Right hindlimb (tissue), 1 donor: ENCODE measurements at places on chromosomes 6 and 20.

- no peak for DNase-seq
Observed at GRCh38 chr20:49987015-49987867, 4.5 kb downstream of the SNAI1 start.

DNA sequence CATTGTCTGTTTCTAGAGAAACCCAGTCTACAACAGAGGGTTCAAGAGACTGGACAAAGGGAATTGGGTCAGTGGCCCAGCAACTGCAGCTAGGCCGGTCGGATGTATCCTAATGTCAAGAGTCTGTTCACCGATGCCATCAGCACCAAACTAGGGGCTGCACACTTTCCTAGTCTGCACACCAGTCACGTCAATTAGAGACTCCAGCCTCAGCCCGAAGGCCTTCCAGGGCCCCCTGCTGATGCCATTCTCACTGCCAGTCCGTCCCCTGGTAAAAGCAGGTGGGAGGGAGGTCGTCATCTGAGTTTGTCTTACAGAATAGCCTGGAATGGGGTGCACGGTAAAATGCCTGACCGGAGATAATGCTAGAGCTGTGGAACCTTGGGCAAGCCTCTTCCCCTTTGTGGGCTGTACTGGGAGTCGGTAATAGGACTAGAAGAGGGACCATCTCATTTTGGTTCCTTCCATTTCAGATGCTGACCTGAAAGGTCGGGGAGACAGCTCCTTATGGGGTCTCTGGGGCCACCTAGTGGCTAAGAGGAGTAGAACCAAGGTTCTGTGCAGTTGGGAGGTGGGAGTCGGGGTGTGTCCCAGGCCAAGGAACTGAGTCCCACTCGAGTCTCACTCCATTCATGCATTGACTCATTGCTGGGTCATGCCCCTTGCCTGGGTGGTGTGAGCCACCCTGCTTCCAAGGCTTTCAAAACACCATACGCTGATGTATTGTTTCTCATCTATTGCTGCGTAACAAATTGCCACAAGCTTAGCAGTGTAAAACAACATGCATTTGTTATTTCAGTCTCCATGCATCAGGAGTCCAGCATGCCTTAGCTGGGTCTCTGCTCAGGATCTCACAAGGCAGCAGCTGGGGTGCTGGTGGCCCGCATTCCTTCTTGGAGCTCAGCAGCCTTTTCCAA is 5.1 kb downstream of the SOX12 start:
- peak; percentile 71 for DNase-seq

GRCh38 chr20:24933266-24933908 is 15.7 kb upstream of the CST7 start:
- no peak for DNase-seq

- DNase-seq, result no peak
Observed at GRCh38 chr6:87391334-87391733, 16.4 kb upstream of the CFAP206 start.

- DNase-seq, result no peak
Observed at GRCh38 chr6:32475392-32476206, 35.9 kb downstream of the HLA-DRA start.

DNA sequence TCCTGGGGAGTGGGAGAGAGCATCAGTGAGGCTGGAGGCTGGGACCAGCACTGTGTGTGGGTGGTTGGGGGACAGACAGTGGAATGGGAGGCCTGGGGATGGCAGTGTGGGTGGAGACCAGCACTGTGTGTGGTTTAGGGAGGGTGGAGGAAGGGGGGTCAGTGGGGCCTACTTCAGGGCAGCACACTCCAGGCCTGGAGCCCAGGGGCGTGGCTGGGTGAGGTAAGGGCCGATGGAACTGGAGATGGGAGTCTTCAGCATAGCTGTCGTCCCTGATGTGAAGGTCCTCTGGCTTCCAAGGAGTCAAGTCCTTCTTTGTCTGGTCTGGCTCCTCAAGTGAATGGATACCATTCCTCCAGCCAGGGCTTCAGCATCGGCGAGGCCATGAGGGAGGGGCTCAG is 18.6 kb downstream of the KCNK17 start:
- DNase-seq, result peak; percentile 61

DNA sequence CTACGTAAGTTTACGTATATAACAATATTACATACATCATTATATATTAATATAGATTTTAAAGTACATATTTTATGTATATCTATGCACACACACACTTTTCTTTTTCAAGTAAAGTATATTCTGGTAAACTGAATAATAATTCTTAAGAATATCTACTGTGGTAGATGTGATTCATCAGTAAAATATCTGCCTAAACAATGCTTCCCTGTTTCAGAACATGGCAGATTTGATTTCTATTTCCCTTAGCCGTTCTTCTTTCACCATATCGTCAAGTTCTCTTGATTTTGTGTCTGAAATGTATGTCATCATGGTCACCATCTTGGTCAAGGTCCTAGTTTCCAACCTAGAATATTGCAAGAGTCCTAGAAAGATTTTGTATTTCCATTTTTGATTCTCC is 195.6 kb downstream of the HDGFL1 start:
- DNase-seq, result no peak

DNA sequence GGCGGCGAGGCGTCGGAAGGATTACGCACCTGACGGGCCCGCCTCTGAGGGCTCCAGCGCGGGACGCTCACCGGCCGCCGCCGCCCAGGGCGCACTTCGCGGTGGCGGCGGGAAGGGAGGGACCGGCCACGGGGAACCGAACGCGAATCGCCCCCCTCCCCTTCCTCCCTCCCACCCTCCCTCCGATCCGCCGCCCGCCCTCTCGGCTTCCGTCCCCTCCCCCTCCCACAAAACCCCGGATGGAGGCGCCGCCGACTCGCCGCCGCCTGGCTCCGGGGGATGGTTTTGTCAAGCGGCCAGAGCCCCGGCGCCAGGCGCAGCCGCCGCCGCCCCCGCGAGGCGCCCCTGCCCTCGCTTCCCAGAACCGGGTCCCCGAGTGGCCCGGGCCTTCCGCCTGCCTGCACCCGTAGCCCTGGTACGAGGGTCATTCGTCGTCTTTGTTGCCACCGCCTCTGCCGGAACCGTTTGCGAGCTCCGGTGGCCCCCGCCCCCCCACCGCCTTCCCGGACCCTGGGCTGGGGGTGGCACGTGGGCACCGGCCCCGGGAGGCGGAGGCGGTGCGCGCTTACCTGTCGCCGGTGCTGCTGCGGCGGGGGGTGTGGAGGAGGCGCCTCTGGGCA is 398 bp downstream of the ZBTB2 start:
- peak; percentile 88 for DNase-seq

DNA sequence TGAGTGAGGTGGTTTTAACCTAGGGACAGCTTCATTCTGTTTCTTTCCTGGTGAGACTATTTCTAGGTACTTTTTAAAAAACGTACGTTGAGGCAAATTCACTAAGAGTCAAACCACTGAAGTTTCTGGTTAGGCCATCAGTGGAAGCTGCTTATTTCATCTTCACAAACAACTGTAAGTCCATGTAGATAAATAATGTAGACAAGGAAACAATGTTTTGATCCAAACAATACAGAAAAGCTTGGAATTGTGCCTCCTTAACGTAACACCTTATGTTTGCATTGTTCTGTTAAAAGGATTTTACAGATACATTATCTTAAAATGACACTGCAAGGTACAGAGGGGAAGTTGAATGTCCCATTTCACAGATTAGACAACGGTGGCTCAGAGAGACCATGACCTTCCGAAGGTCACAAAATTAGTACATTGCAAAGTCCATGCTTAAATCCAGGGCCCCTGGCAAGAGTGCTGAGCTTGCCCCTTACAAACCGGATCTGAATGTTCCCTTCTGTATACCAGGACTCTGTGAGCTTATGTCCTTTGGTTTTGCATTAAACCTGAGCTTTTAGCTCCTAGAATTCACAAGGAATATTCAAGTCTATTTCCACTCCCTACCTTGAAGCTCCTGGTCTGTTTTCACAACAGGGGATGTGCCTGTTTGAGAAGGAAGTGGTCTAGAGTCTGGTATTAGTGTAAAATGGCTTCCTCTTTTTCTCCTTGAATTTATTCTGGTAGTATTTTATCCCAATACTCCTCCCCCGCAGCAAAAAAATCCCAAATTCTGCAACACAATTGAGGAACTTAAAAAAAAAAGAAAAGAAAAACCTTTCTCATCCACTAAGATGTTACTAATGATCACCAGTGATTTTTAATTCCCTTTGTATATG is 28.9 kb upstream of the ZNF217 start:
- no peak for DNase-seq

- DNase-seq, result no peak
Observed at GRCh38 chr6:96704713-96705112, 132.6 kb downstream of the GPR63 start.

- no peak for DNase-seq
Observed at GRCh38 chr6:8170245-8170644, 67.9 kb upstream of the EEF1E1 start.

- no peak for DNase-seq
Observed at GRCh38 chr6:34981951-34982350, 92.9 kb downstream of the ANKS1A start.

- DNase-seq, result no peak
Observed at GRCh38 chr20:5531318-5532081, 214.7 kb upstream of the PROKR2 start.

DNA sequence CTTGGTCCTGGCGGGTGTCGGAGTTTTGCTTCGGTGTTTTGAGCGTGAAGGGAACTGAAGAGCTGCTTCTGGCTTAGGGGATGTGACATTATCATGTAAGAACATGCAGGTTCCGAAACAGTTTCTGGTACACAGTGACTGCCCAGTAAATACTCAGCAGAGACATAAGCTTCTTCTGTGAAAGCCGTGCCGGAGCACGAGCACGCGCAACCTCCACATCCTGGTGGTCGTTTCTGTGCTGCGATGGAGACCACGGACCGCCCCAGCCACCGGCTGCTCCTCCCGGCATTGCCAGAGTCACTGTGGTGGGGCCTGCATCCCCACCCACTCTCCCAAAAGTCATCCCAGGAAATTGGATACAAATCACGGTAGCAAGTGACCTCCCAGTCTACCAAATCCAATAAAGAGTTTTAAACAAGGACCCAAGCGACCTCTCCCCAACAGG is 18.7 kb downstream of the KIF25 start:
- DNase-seq, result no peak

DNA sequence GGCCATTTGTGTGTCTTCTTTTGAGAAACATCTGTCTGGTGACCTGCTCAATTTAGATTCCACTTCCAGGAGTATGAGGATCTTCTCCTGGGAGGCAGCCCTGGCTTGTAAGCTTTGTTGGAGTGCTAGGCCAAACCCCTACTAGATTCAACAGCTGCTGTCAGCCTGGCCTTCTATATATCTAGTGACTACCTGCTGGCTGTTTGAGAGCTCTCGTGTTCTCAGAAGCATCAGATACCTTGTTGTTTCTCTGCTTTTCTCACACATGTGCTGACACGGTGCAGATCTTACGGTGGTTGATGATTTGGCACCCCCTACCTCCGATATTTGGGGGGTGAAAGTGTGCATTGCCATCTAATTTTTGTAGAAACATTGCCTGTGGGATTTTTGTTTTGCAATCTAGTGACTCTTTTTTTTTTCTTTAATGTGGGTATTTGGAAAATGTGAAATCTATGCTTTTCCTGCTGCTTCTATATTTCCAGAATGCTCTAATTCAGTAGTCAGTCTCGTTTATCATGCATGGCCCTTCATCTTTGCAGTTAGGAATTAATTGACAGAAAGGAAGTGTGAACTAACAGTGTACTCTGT is 4.7 kb downstream of the CCN2 start:
- peak; percentile 45 for DNase-seq

- peak; percentile 40 for DNase-seq
Observed at GRCh38 chr6:100892693-100893092, 11.6 kb upstream of the ASCC3 start.

DNA sequence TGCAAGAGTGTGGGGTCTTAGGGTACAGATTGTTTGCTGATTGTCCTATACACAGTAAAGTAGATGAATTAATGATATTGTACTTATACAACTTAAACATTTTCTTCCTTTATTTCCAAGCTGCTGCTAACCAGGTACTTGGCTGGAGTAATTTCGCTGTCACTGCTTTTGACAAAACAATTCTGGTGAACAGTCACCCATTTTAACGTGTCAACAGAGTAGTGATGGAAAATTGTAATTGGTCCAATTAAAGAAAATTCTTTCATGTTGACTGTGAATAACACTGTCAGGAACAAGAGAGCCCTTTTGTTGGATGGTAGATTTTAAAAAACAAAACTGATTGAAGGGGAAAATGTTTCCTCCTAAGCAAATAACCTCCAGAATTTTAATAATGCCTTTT is 26.4 kb upstream of the MROH8 start:
- DNase-seq, result no peak

DNA sequence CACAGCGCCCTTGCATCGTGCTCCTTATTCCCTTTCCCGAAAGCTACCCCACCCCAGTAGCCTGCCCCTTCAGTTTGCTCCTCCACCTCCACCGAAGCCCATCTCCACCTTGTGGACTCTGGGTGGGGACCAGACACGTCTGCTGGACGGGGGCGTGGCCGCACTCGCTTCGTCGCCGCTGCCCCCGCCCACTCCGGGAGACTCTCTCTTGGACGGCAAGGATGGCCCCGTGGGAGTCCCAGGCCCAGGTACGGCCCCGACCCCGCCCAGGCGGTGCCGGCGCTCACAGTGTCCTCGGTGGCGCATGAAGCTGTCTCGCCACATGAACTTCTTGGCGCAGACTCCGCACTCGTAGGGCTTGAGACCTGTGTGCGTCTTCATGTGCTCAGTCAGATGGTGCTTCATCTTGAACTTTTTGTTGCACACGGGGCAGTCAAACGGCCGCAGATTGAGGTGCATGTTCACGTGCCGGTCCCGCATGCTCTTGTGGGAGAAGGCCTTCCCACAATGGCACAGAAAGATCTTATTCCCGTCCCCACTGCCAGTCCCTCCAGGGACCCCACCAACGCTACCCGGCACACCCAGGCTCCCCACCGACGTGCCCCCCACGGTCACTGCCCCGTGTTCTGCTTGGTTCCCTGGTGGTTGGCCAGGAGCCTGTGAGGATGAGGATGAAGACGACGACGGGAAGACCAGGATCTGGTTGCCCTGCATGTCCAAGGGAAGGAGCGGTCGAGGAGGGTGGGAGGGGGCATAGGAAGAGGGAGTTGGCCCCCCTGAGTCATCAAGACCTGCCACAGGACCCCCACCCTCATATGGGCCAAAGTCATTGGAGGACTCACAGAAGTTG is 1.3 kb upstream of the TAPBP start:
- peak; percentile 56 for DNase-seq

DNA sequence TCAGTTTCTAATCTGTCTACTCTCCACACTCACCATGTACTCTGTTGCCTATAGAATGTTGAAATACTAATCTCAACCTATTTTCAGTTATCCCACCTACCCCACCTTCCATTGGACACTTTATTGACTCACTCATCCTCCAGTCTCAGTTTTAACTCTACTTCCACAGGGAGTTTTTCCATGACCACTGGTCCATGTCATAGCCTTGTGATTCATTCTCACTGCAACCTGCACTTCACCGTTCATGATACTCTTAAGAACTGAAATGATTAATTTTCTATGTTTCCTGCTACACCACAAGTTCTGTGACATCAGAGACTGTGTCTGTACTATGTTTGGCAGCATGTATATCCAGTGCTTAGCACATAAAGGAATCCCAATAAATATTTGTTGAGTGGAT is 122.8 kb upstream of the HSF2 start:
- DNase-seq, result no peak

- no peak for DNase-seq
Observed at GRCh38 chr6:12585497-12585958, 131.0 kb upstream of the PHACTR1 start.
